ENCODE measurements at places on chromosomes 3 and 15.

DNA sequence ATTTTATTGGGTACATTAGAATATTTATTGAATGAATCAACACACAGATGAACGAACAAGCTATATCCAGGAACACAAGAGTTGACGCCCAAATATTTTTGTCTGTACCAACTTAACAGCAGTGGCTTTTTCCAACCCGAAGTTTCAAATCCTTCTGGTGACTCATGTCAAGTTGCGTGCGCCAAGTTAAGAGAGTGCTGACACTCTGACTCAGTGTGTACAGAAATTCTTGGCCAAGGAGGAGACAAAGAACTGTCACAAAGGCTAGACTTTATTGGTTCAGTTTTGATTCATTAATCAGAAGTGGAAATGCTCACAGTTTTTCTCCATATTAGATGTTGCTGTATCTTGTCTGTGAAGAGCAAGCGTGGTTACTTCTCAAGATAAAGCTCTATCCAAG lies 59.6 kb upstream of the TSC22D2 start:
- DNase-seq, result no peak

DNA sequence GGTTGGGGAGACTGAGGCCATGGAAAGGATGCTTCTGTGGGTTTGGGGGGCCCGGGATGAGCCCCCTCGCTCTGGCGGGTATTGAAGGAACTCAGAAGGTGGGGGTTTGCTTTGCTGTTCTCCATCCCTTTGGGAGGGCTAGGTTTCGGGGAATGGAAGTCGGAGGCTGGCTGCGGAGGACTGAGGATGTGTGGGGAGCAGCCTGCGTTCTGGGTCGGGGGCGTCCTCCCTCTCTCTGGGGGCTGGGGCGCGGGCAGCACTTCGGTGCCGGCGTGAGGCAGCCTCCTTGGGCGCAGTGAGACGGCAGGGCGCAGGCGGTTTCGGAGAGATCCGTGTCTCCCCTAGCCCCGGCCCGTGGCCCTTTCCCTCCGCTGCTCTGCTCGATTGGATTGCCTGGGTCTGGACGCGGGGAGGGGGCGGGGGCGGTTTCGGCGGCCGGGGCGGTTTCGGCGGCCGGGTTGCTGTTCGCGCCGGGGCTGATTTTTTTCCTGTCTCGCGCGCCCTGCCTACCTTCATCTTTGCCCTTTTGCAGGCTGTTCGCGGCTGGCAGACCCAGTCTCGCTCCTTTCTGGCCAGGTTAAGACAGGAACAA lies 1.4 kb downstream of the PTPRG start:
- DNase-seq, result no peak

DNA sequence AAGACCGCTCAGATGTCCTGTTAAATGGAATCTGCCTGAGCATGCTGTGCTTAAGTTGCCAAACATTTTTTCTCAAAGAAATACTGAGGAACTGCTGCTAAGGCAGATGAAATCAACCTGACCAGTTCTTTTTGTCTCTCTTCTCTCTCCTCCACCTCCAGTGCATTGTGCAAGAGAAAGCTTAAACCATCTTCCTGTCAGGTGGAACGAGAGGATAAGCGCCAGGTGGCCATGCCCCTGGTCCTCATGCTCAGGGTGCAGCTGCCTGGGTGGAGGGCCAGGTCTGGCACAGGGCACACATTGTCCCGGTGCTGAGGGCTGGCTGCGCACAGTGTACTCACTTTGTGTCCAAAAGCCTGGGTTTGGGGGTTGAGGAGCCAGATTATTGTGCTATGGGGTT lies 176.2 kb upstream of the TP63 start:
- peak; percentile 14 for DNase-seq

GRCh38 chr3:140391061-140391460 lies 286.8 kb upstream of the TRIM42 start:
- DNase-seq, result no peak

- DNase-seq, result no peak
Measured at GRCh38 chr3:36373666-36374065, 6.6 kb upstream of the STAC start.

DNA sequence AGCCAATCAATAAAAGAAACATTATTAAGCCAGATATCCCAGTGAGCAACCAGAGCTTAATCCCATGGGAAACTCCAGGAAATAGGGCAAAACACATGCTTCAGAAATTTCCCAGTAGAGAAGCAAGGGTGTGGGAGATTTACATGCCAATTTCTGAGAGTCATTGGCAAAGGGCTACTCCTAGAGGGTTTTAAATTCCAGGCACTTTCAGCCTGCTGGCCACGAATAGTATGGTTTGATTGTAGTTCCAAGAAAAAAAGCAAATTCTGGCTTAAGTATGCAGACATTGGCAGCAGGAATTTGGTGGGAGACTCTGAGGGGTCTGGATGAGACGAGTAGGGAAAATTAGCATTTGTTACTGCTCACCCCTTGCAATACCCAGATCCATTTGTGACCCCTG lies 402.1 kb upstream of the SUCLG2 start:
- no peak for DNase-seq

GRCh38 chr3:100151024-100151707 lies 36.9 kb upstream of the FILIP1L start:
- no peak for DNase-seq

DNA sequence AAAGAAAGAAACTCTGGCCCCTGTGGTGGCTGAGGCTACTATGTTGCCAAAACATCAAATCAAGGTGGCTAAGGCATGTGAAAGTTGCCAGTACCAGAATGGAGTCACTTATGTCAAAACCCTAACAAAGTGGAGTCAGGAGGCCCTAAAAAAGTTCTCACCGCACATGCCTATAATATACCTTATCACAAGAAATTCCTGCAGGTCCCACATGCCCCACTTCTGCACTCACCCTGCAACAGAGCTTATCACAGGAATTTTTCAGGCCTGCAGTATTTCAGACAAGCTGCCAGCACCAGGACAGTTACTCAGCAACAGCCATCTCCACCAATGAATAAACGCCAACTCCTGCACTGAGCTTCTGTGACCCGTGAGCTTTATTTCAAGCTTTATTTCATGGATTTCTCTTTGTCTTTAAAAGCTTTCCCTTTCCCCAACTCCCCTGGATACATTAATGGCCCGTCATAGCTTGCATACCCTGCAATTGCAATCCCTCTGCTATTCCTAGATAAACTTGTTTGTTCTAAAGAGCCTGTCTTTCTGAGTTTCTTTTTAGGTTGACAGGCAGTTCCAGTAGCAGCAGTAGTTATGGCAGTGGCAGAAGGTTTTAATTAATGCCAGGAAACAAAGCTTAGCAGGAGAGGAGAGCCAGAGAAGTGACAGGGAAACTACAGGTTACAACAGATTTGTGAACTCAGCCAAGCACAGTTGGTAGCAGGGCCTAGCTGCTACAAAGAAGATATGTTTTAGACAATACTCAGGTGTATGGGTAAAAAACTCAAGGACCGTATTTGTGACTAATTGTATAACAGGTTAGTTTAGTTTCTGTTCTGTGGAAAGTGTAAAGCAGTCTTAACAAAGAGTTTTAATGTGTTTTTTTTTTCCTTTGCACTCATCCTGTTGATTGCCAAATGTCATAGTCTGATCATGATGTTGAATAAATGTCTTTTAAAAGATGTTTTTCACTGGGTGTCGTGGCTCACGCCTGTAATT lies 15.9 kb upstream of the TMEM42 start:
- no peak for DNase-seq

DNA sequence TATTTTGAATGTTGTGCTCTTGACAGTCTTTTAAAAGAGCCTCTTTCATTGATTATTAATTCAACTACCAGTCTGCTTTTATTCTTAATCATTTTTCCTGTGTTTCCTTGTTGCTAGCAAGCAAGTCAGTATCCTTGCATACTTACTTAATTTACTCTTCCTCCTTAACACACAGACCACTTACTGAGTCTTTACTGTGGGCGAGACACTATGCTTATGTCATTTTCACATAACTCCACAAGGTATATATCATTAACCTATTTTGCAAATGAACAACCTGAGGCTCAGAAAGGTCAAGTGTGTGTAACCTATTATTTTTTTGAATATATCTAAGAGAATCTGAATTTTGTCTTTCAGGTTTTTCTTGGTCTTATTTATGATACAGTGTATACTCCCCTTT lies 130.9 kb downstream of the WDR76 start:
- DNase-seq, result no peak

GRCh38 chr15:68418611-68419161 lies 13.3 kb downstream of the ITGA11 start:
- DNase-seq, result no peak

DNA sequence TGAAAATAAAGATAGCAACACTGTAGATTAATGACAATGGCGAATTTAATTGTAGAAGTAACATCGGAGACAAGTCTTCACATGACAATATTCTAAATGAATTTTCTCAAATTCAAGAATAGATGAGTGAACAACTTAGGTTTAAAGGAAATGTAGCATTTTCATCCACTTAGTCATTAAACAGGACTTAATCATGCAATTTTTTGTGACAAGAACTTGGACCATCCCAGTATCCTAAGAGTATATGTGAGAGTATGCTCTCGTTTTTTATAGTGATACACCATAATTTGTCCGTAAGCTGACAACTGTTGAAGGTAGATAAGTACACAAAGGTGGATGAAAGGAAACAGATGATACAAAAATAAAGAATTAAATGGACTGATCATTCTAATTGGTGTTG lies 81.5 kb downstream of the DLG1 start:
- no peak for DNase-seq

DNA sequence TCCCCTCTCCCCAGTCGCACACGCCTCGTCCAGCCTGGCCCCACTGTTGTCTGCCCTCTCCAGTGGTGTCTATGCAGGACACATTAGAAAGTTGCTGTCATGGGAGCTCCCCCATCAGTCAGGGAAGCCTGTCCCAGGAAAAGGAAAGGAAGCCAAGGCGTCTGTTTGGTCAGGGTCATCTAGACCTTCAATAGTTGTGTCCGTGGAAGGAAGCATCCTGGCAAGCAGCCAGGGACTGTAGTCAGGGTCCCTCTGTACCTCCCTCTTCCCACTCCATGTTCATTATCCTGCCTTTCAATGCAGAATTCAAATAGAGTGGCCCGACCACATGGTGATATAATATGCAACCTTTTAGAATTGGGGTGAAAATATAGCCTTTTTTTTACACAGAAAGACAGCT lies 60.7 kb upstream of the RAB6B start:
- DNase-seq, result no peak

GRCh38 chr15:73270366-73271097 lies 98.2 kb downstream of the HCN4 start:
- DNase-seq, result no peak

- no peak for DNase-seq
Measured at GRCh38 chr3:5165698-5166097, 21.8 kb upstream of the EDEM1 start.

DNA sequence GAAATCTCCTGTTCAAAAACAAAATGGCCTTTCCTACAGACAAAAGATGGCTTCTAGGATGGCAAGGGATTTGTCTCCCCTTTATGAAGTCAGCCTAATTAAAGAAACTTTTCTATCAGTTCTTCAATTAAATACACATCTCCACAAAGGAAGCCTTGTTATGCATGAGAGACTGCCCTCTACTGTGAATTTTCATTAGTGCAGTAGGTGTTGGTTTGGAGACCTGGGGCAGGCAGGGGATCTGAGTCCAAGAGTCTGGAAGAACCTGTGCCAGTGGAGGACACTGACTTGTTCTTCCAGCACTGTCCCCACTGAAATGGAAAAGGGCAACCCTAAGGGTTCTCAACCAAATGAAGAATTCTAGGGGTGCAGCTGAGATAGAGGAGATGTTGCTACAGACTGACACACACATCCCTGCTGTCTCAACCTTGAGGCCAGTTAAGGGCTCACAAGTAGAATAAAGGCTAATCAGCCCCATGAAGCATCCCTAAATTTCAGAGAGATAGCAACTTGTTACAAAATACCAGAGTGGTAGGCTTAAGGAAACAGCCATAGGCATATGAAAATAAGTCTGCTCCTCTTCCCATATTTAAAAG lies 174.0 kb upstream of the PRICKLE2 start:
- peak; percentile 29 for DNase-seq

- no peak for DNase-seq
Measured at GRCh38 chr3:70631716-70632307, 319.4 kb upstream of the MDFIC2 start.

DNA sequence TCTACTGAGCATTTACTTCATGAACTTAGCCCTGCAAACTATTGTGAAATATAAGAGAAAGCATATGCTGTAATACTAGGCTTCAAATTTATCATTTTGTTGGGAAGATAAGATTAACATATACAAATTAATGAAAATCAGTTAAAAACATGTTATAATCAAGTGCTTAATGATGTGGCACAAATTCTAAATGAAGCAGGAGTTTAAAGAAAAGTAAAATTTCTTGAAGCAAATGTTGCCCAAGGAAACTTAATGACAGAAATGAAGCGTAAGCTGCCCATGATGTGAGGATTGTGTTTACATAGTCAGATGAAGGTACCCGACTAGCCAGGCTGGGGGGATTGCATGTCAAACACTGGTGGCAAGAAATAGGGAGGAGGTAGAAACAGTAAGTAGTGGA lies 103.1 kb upstream of the GAP43 start:
- no peak for DNase-seq

GRCh38 chr3:126960604-126960995 lies 22.3 kb upstream of the PLXNA1 start:
- no peak for DNase-seq

- DNase-seq, result peak; percentile 55
Measured at GRCh38 chr3:38138349-38139190, at the start of gene MYD88. MYD88 (plus strand) TSS chr3:38138661; CDS start chr3:38138701, 40 bp downstream.

- DNase-seq, result no peak
Measured at GRCh38 chr3:52483577-52484381, 11.4 kb upstream of the STAB1 start.

DNA sequence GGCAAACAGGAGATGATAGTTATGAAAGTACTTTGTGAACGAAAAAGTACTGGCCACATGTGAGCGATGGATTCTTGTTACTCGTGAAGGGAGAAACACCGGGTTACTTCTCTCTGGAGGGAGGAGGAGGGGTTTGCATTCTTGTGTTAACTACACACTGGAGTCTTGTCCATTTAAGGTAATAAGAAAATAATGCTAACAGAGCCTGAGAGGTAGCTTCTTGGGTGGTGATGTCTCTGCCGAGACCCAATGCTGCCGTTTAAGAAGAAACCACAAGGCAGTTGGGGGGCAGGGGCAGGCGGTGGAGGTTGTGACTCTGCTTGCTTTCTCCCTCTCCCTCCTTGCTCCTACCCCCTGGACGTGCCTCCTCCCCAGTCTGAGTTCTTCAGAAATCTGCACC lies 100.9 kb upstream of the ROPN1 start:
- DNase-seq, result no peak

DNA sequence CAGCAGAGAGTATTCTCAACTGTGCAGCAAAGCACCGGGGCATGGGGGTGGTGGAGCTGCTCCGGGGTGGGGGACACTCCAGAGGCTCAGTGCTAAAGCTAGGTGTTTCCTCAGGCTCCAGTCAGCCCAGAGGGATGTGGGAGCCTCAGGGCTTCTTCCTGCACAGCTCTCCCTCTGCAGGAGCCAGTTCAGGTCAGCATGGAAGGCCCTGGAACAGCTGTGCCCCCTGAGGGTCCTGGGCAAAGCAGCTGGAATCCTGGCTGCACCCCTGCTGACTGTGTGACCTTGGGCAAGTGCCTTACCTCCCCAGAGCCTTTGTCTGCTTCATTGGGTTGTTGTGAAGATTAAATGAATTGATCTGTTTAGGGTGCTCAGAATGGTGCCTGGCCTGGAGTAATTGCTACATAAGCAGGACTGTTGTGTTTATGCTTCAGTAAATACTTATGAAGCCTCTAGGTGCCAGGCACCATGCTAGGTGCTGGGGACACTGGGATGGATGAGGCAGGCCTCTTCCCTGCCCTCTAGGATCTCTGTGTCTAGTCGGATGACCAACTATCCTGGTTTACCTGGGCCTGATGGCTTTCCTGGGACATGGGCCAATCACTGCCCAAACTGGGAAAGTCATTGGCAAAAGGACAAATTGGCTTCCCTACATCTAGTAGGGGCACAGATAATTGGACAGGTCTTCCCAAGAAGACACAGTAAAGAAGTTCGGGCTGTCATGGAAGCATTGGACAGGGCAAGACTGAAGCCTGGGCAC lies 64.2 kb upstream of the LCTL start:
- DNase-seq, result no peak
